ENCODE measurements at places on chromosomes 11 and 22.

- DNase-seq: no peak
Measured at GRCh38 chr11:105203569-105204240, 64.1 kb upstream of the CARD18 start.

GRCh38 chr11:35892166-35892565, 51.7 kb upstream of the LDLRAD3 start:
- no peak for DNase-seq

DNA sequence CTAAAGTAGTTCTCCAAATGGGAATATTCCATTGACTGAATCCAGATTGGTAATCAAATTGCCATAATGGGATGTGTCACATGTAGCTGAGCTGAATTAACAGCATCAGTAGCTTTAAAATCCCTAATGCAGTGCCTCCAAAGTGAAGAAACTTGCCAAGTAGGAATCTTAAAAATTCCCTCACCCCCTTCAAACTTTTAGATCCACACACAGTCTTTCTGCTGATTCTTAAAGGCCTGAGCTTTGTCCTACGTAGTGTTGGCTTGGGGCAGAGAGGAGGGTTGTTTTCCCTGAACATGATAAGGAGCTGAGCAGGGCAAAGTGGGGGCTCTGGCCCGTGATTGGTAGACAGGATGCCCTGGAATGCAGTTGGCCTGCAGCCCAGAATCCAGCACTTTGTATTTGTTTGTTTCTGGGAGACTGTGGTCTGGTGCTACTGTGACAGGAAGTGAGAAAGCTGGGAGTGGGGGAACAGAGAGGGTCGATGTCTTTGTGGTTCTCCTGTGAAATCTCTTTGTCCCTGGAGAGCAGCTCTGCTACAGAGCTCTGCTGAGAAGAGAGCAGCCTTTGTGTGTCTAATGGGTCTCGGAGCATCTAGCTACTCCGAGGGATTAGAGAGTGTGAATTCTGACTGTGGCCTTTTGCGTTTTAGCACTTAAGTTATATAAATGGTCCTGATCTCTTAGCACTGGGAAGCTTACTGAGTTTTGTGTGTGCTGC, 16.9 kb downstream of the CTNND1 start:
- DNase-seq: peak; percentile 94

GRCh38 chr11:119547511-119547910, 124.5 kb upstream of the THY1 start:
- no peak for DNase-seq

- DNase-seq: no peak
Measured at GRCh38 chr11:33179348-33179803, 18.1 kb upstream of the CSTF3 start.
